Stimulated activated naive CD4-positive, alpha-beta T cell (primary cell): ENCODE measurements at places on chromosomes 1 and 21.

GRCh38 chr1:204080163-204080903 lies 7.4 kb downstream of the SOX13 start:
- DNase-seq: no peak

DNA sequence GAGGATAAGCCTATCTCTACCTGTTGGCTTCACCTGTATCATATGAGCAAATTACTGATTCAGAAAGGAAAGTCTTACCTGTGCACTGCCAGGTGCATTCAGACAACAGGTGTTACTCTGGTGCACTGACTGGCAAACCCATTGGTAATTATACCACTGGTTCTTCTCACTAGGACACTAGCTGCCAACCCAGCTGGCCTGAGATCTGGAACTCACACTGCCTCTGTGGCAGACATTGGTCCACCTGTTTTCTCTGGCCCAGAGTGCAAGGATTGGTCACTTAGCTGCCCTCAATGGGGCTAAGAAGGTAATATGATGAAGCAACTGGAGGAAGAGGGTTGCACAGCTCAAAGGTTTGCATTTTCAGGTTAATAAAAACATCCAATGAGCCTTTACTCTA lies 140.2 kb upstream of the DNAH14 start:
- DNase-seq: no peak

DNA sequence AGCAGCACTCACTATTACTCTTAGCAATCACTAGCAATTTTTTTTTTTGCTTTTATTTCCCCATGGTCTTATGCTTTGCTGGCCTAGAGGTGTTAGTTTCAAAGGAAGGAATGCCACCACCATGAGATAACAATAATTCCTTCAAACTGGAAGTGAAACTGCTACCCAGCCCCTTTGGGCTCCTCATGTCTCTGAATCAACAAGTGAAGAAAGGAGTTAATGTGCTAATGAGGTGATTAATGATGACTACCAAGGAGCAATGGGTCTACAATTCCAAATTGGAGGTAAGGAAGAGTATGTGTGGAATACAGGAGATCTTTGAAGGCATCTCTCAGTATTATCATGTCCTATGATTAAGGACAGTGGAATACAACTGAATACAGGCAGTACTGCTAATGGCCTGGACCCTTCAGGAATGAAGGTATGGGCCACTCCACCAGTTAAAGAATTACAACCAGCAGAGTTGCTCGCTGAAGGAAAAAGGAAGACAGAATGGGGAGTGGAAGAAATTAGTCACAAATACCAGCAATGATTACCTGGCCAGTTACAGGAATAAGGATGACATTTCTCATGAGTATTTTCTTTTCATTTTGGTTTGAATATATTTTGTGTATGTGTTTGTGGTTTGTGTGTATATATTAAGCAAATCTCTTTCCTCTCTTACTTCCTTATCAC lies 652.9 kb downstream of the ADGRL2 start:
- no peak for DNase-seq

GRCh38 chr1:42282867-42283583 lies 52.0 kb downstream of the FOXJ3 start:
- DNase-seq: no peak

- DNase-seq: no peak
Observed at GRCh38 chr1:44485229-44485933, 80.3 kb downstream of the RNF220 start.

DNA sequence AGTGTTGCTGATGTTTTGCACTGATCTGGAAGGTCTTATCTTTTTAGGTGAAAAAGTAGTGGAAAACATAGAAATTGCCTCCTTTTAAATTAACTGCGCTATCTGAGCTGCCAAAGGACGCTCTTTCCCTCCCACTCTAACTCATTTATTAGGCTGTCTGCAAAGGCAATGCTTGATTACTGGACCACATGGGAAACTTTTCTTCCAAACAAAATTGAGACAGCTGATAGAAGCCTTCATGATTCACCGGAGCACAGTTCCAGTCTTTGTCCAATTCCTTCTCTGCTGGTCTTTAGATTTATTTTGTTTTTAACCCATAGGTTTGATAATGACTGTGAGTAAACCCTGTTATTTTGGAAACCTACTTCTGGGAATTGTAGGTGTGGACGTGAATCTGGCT lies 93.0 kb upstream of the RAVER2 start:
- DNase-seq: no peak

- peak; percentile 43 for DNase-seq
Observed at GRCh38 chr1:8348777-8349472, 31.0 kb downstream of the SLC45A1 start.

GRCh38 chr1:31760471-31761470 lies 3.4 kb downstream of the ADGRB2 start:
- peak; percentile 31 for DNase-seq

GRCh38 chr1:9230869-9231533 lies 3.6 kb upstream of the H6PD start:
- DNase-seq: no peak

- no peak for DNase-seq
Observed at GRCh38 chr1:156659661-156659987, 17.6 kb downstream of the NES start.
